ENCODE measurements at places on chromosomes 13 and 19.

DNA sequence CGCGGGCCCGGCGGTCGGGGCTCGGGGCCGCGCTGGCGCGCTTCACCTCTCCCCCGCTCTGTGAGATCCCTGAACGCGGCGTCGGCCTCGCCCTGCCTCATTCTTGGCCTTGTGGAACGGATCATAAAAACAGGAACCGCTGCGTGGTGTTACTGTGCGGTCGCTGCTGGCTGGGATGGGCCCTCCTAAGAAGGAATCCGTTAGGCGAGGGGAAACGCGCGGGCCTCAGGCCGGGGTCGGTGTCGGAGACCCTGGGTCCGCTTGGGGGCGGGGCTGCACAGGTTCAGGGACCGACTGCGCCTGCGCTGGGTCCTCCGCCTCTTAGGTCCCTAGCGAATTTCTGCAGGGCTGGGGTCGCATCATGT, 381 bp downstream of the CKAP2 start:
- peak; percentile 77 for DNase-seq

DNA sequence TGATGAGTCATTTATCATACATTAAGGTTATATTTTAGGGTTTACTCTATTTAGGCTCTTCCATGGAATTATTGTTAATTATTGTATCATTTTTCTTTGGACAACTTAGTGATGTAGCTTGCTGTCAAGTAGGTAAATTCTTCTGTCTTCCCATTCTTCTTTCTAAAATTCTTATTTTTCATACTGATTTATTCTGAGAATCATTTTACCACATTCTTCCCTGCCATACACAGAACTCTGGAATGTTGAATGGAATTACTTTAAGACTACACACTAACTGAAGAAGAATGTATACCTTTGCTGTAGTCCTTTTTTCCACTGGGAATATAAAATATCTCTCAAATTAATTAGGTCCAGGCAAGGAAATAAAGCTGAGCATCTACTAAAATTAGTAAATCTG, 24.5 kb upstream of the SLC7A1 start:
- no peak for DNase-seq

- no peak for DNase-seq
These were observed 38.8 kb downstream of the CHST8 start for GRCh38 chr19:33660410-33661124.

- DNase-seq = no peak
These were observed 16.3 kb downstream of the ELAVL1 start for GRCh38 chr19:7989071-7989575.

- DNase-seq = no peak
These were observed 69.8 kb downstream of the OLFM4 start for GRCh38 chr13:53098455-53098854.
